Motor neuron (in vitro differentiated cells): ENCODE measurements at places on chromosomes 7 and 10. TPM values are rescaled to one million over a fixed set of nuclear protein-coding genes. Genes with fewer than 3 reads are reported as not detected.

DNA sequence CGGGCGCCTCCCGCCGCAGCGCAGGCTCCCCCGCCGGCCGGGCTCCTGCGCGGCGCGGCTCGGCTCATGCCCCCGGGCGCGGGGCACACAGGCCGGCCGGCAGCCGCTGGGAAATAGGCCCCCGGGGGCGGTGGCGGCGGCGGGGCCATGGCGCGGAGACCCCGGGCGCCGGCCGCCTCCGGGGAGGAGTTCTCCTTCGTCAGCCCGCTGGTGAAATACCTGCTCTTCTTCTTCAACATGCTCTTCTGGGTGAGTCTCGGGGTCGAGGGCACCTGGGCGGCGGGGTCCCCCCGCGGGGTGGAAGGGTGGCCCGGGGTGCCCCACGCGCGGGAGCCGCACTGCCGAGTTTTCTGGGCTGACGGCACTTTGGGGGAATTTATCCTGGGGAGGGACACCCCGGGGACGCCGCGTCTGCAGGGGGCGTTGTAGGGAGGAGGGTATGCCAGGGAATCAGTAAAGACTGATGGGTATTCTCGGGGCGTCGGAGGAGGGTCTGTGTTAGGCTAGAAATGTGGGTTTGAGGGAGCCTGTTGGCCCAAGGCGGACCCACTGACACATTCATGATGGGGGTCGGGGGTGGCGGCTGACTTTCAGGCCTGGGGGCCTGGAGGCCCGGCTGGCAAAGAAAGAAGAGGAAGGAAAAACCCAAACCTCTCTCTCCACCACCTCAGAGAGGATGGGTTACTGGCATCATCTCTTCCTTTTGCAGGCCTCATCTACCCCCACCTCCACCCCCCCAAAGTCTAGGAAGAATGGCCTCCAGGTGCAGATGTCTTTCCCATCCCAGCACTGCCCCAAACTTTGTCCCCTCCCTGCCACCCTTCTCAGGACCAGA, 544 bp downstream of the TSPAN33 start:
- no peak for ATAC-seq

- ATAC-seq: no peak
Measured at GRCh38 chr10:42977032-42977416, 99.8 kb upstream of the RET start.

DNA sequence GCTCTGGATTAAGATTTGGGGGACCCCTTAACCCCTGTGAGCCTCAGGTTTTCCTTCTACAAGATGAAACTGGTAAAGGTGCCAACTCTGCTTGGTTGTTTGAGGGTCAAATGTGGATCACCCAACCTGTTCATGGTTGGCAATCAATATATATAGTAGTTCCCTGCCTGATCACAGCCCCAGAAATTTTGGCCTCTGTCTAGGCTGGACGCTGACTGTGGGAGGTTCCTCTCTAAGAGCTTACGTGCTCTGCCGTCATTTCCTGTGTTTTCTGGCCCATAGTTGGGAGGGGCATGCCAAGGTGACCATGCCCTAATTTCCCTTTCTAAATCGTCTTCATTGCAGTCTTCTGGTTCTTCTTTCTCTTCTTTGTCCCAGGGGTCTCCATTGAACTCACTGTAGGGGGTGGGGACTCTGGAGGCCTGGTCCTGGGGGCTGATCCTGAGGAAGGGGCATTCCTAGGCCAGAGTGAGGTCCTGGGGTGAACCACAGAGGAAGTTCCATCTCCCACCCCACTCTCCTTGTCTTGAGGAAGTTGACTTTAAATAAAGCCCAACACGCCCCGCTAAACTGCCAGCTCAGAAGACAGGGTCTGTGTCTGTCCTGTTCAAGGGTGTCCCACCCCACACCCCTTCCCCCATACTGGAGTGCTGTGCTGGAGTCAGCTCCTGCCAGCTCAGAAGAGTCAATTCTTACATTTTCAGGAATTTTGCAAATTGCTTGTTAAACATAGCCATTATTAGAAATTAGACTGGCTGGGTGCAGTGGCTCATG, 98.9 kb upstream of the SDK1 start:
- no peak for ATAC-seq

GRCh38 chr7:100482728-100483089, 1.0 kb upstream of the NYAP1 start:
- no peak for ATAC-seq

GRCh38 chr7:55873765-55874164, 11.2 kb upstream of the SEPTIN14 start:
- ATAC-seq: no peak

DNA sequence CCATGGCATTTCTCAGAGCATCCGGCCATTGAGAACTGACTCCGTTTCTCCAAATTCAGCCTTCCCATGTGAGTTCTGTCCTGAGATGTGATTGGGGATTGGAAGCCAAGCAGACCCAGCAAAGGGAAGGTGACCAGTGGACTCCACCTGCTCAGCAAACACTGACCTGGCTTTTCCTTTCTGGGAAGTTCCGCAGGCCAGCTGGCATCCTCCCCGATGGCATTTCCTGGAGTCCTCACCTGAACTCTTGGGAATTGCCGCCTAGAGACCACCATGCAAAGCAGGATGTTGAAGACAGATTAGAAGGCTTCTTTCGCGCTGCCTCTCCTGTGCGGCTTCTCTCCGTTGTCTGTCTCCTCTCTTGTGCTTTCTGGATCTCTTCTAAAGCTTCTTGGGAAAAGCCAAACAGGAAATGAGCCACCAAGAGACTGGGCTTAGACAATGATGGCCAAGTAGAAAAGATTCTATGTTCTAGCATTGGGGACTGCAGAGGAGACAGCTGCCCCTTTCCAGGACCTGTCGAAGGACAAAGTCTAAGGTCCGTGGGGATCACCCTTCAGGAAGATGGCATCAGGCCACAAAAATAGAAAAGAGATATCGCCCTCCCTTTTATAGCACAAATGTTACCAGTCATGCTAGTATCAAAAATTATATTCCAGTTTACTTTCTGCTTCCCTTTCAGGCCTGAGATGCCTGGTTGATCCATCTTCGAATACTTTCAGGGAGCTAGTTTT, 103.7 kb upstream of the INSYN2A start:
- no peak for ATAC-seq

- ATAC-seq: no peak
Measured at GRCh38 chr7:1553512-1554210, 2.3 kb downstream of the TMEM184A start.

GRCh38 chr10:58152673-58153263, 114.9 kb downstream of the IPMK start:
- peak; percentile 70 for ATAC-seq

- ATAC-seq: no peak
Measured at GRCh38 chr7:143085109-143085508, 33.0 kb downstream of the OR6V1 start.

The ZDHHC16 gene
- total RNA-seq: 30.0 and 33.4 TPM in 2 replicates

The OR6V1 gene
- total RNA-seq: 0.85 TPM in 1 of 2 replicates, not detected in the other

The GNAI1 gene
- 38.7 and 40.7 TPM in 2 replicates for total RNA-seq

The SOSTDC1 gene
- 0.98 and 1.3 TPM in 2 replicates for total RNA-seq

The CASD1 gene
- total RNA-seq: 15.8 and 19.0 TPM in 2 replicates

The GPER1 gene
- total RNA-seq: 0.58 and 0.85 TPM in 2 replicates
